ENCODE measurements at places on chromosomes 3 and 15.

GRCh38 chr3:131453533-131453932 is 49.2 kb downstream of the MRPL3 start:
- no peak for DNase-seq

GRCh38 chr15:69720536-69720935 is 267.9 kb downstream of the RPLP1 start:
- DNase-seq: no peak

- no peak for DNase-seq
These were observed 3.5 kb downstream of the SPINT1 start for GRCh38 chr15:40847223-40847961.

DNA sequence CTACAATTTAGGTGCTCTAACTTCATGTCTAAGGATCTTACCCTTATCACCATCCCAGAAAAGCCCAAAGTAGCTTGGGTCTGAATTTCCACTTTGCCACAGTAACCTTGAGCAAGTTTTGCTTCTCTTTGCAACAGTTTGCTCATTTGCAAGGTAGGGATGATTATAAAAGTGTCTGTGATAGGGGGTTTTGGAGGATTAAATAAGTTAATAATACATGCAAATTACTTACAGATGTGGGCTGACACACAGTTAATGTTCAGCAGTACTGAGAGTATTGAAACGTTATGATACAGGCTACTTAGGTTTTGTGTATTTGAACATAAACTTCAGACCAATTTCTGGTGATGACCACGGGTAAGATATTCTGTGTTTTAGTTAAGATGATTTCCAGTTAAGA is 444.7 kb upstream of the TPRG1 start:
- DNase-seq: no peak

DNA sequence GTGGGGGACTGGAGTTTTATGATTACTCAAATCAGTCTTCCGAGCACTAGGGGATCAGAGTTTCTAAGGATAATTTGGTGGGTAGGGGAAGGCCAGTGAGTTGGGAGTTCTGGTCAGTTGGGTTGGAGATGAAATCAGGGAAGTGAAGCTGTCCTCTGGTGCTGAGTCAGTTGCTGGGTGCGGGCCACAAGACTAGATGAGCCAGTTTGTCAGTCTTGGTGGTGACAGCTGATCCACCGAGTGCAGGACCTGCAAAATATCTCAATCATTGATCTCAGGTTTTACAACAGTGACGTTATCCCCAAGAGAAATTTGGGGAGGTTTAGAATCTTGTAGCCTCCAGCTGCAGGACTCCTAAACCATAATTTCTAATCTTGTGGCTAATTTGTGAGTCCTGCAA is 249.4 kb downstream of the FAM43A start:
- DNase-seq: no peak

Data from activated naive CD8-positive, alpha-beta T cell treated with anti-CD3 and anti-CD28 coated beads, Interleukin-2, amount 50 U/mL, for 24 hours (primary cell).